Stimulated activated CD4-positive, alpha-beta T cell treated with anti-CD3 and anti-CD28 coated beads, Interleukin-1b, Interleukin-23, amount 100 ng/mL, for 1 hour (primary cell): ENCODE measurements at places on chromosomes 12 and 14.

DNA sequence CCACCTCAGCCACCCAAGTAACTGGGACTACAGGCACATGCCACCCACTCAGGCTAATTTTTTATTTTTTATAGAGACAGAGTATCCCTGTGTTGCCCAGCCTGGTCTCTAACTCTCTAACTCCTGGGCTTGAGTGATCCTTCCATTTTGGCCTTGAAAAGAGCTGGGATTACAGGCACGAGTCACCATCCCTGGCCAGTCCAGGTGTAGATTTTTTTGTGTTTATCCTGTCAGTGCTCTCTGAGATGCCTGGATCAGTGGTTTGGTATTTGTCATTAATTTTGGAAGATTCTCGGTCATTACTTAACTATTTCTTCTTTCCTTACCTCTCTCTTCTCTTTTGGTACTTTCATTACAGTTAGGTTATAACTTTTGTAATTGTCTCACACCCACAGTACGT lies 5.3 kb upstream of the HIF1A start:
- no peak for DNase-seq

DNA sequence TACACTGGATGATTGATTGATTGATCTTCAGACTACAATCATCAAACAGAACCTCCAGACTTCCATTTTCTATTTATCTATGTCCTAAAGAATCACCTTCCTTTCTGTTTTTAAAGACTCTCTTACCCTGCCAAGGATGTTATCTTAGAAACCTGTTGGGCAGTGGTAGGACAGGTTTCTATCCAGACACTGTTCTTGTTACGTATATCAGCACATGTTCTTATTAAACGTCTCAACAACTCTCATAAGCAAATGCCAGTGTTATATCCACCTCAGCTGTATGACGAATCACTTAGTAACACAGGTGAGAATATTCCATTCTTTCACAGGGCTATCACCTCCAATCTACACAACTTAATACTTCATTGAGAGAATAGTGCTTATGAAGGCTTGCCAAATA lies 40.2 kb upstream of the RPL10L start:
- no peak for DNase-seq

- DNase-seq: no peak
These were observed 66.9 kb upstream of the ACTN1 start for GRCh38 chr14:69045857-69046475.

- DNase-seq: no peak
These were observed 31.2 kb upstream of the IGF1 start for GRCh38 chr12:102511575-102511974.

- peak; percentile 20 for DNase-seq
These were observed 100.5 kb downstream of the LRRC74A start for GRCh38 chr14:76926521-76927251.

- DNase-seq: no peak
These were observed 2.9 kb downstream of the SLC17A8 start for GRCh38 chr12:100359822-100360221.

DNA sequence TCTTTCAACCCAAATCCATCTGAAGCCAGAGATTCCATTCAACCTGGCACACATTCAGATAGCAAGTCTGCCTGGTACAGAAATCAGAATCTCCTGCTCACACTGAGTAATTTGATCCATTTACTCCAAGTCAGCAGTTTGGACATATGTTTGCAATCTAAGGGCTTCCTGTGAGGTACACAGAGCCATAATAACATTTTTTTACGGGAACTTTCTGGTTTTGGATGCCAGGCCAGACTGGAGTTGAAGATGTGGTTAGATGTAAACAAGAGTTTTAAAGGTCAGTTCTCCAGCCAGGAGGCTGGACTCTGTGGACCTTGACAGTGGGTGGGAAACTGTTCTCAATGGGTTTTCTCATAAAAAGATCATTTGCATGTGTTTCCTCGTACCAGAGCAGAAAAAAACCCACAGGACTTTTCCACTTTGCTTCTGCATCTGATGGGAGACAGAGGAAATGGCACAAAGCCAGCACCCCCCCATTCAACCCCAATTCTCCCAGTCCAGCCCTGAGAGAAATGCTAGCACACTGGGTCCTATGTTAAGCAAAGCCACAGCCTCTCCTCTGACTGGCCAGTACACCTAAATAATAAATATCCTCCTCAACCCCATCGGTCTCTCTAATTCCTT lies 17.7 kb upstream of the TSPAN11 start:
- DNase-seq: no peak

DNA sequence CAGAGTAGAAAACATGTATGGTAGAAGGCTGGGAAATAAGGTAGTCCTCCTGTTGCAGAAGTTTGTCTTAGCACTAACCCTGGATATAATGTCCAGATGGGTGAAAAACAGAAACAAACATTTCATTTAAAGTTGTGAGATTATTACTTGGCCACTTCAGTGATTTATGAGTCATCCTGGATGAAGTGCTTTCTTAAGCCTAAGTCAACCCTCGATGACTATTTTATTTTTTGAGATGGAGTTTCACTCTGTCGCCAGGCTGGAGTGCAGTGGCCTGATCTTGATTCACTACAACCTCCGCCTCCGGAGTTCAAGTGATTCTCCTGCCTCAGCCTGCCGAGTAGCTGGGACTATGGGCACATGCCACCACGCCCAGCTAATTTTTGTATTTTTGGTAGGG lies 10.2 kb downstream of the DLST start:
- DNase-seq: no peak

- no peak for DNase-seq
These were observed 8.1 kb downstream of the ITGA7 start for GRCh38 chr12:55699471-55700055.

DNA sequence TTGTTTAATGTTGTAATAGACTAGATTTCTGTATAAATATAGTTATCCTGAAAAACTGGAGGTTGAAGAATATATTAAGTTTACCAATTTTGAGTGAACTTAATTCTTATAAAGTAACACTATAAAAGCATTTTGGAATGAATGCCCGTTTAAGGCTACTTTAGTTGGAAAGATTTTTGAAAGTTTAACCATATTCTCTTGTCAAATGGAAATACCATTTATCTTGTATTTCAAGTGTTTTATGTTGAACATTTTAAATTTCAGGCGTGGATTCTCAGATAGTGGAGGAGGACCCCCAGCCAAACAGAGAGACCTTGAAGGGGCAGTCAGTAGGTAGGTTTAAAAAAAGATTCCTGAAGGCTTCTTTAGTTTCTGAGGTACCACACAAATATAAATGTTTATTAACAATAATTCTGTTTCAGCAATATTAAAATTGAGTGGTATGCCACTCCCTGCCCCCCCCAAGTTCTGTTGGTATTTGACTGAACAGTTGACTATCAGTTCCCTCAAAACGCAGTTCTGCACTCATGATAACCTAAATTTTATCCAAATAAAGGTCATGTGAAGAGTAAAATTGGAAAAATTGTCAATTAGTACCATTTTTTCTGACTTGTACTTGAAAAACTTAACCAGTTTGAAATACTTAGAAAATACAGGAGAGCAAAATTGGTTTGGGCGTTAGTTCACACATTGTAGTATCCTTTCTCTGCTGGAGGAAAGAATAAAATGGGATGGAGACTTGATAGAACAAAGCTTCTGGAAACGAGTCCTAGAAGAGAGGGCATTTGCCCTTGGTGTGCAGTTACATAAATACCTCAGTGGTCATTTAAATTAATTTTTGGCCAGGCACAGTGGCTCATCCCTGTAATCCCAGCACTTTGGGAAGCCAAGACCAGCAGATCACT lies 1.5 kb downstream of the PNN start:
- no peak for DNase-seq

DNA sequence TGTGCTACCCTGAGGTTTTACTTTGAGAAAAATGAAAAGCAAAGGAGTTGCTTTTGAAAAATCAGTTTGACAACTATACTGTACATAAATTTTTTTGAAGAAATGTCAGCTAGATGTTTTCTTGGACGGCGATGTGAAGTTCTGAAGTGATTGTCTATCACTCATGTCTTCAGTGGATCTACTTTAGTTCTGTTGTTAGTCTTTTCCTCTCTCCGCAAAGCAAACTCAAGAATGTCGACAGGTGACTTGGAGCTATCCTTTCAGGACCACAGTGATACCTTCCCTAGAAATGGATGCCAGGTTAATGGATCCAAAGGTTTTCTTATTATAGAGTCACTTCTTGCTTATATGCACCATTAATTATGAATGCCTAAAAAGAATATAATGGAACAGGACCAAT lies 1.2 kb downstream of the PTPRO start:
- no peak for DNase-seq

- DNase-seq: no peak
These were observed 105.0 kb downstream of the TNFAIP2 start for GRCh38 chr14:103228076-103228806.
